ENCODE measurements at places on chromosomes 7 and 10.

DNA sequence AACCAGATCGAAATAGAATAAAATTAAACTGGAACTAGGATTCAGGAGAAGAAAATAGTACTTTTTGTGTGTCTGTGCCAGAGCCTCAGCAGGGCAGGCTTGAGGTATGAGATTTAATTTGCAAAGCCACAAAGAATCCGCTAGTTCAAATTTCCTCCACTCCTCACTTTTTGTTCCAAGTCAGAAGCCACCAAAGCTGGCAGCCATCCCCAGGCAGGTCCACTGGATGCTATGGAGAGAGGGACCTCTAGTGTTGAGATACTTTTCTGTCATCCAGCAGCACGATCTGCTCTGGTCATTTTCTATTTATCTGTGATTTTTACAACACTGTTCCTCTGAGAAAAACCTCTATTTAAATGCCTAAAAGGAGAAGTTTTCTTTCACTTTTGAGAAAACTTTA lies 147.9 kb upstream of the FRMD4A start:
- DNase-seq = no peak

GRCh38 chr10:23439961-23440889 lies 1.4 kb downstream of the OTUD1 start:
- DNase-seq = peak; percentile 12

GRCh38 chr7:30930621-30931020 lies 19.0 kb downstream of the AQP1 start:
- no peak for DNase-seq

DNA sequence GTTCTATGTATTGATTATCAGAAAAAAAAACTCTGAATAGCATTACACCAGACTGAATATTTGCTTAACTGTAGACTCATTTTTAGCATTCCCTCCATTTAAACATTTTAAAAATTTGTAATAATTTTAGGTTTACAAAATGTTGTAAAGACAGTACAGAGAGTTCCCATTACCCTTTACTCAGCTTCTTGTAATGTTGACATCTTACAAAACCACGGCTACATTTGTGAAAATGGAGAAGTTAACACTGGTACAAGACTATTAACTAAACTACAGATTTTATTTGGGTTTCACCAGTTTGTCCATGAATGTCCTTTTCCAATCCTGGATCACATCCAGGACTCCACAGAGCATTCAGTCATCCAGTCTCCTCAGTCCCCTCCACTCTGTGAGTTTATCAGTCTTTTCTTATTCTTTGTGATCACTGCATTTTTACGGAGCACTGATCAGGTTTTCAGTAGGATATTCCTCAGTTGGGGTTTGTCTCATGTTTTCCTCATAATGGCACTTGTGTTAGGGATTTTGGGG lies 130.0 kb upstream of the EEPD1 start:
- no peak for DNase-seq

DNA sequence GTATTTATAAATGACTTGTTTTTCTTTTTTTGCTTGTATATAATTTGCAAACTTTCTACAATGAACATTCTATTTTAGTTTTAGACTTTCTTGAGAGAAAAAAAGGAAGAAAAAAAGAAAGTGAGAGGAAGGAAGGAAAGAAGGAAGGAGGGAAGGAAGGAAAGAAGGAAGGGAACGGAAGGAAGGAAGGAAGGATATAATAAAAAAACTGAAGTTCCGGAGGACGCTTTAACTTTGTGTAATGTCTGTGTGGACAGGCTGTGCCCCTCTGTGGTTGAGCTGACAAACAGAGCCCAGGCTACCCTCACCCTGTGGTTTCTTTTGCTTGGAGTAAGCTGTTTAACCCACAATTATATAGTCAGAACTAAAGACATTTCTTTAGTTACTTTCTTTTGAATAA lies 108.7 kb downstream of the SEMA3D start:
- DNase-seq = no peak

DNA sequence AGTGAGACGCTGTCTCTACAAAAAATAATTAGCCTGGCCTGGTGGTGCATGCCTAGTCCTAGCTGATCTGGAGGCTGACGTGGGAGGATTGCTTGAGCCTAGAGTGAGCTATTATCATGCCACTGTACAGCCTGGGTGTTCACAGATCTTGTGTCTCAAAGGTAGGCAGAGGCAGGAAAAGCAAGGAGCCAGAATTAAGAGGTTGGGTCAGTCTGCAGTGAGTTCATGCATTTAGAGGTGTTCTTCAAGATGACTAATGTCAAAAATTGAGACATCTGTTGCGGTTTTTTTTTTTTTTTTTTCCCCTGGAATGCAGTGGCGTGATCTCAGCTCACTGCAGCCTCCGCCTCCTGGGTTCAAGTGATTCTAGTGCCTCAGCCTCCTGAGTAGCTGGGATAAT lies 5.4 kb downstream of the PPIA start:
- no peak for DNase-seq

DNA sequence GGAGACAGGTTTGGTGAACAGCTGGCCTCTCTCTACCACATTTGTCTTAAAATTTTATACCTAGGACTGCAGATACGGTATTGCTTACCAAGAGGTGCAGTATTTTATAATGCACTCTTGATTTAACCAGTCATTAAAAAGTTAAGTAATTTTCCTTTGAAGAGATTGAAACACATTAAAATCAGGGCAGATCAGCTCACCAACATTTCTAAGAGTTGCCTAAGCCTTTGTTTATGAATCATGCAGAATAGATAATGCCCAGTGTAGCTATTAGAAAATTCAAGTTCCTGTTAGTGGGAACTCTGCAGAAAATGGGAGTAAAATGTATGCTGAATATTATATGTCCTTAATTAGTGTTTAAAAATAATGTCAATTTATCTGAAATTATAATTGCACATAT lies 140.2 kb upstream of the PRPS1L1 start:
- no peak for DNase-seq

DNA sequence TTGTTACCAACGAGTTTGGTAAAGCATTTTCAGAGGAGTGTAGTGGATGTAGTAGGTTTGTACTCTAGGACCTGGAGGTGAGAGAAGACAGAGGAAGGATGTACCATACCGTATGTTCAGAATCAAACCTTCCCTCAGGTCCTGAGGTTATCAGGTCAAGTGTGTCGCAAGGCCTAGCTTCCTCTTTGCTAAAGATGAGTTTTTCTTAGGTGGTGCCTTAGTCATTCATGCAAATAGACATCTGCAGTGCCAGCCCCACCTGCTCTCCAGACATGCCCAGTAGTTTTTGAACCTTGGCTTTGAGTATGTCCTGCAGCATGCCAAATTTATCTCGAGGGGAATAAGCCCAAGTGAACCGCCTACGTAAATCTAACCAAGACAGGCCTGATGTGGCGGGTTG lies 71.3 kb downstream of the HDAC9 start:
- no peak for DNase-seq

- DNase-seq = no peak
Measured at GRCh38 chr10:12943425-12943824, 58.1 kb downstream of the CCDC3 start.

Data from activated T-helper 1 cell treated with anti-CD3 and anti-CD28 coated beads, Interleukin-2, amount 50 U/mL, for 16 hours (primary cell).